ENCODE measurements at places on chromosomes 2 and 18. TPM values are rescaled to one million over a fixed set of nuclear protein-coding genes. Genes with fewer than 3 reads are reported as not detected.

KIF1A gene
- not detected for total RNA-seq

KLHL29 gene
- total RNA-seq, result 6.2 TPM

ARHGAP28 gene
- total RNA-seq, result 9.4 TPM

HOXD12 gene
- total RNA-seq, result not detected

GKN2 gene
- total RNA-seq, result not detected

CYP26B1 gene
- total RNA-seq, result 2.5 TPM

SERPINB4 gene
- total RNA-seq, result under 0.01 TPM

LYPD6 gene
- total RNA-seq, result under 0.01 TPM

CHRNG gene
- total RNA-seq, result not detected

CRYBA2 gene
- not detected for total RNA-seq

Data from subcutaneous preadipocyte (primary cell).